ENCODE measurements at places on chromosomes 2 and 18.

- peak; percentile 86 for DNase-seq
Observed at GRCh38 chr2:197838036-197838435, 33.6 kb downstream of the PLCL1 start.

GRCh38 chr2:71510196-71510807, 56.9 kb downstream of the DYSF start:
- DNase-seq, result peak; percentile 74

- DNase-seq, result peak; percentile 34
Observed at GRCh38 chr18:58161659-58162058, 117.6 kb downstream of the NEDD4L start.

DNA sequence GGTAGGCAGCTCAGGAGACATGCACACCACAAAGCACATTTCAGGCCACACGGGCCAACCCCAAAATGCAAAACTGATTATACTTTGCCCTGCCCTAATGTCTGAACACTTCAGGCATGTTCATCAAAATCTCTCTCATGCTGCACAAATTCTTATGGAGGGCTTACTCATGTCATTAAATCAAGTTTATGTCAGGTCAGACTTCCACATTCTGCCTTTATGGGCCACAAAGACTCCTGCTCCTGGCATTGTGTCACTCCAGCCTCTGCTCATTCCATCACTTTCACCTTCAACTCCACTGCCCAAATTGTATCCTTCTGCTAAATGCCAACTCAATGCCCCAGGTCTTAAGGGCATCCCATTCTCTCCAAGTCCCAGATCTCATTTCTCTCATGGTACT, 9.2 kb downstream of the UXS1 start:
- no peak for DNase-seq

DNA sequence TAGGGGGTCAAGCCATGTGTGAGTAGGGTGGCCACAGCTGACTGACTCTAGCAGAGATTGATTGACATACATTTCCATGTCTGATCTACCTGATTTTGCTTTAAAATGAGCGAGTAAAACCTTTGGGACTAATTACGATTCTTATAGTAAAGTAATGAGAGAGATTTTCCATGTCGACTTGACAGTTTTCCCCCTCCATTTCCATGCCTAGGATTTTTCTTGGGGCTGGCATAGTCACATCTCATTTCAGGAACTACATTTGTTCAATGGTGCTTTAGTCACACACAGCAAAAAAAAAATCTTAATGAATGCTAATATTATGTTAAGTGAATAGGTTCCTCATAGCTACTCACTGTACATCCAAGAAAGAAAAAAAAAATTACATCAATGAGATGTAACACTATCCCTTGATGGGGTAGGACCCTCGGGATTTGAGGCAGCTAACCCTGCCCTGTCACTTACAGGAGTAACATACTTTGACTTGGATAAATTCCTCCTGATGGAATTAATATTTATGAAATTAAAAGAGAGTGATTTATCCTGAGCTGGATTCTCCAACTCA, 690.9 kb downstream of the TDRD15 start:
- DNase-seq, result no peak

GRCh38 chr2:45352506-45352905, 258.6 kb downstream of the SRBD1 start:
- no peak for DNase-seq

- no peak for DNase-seq
Observed at GRCh38 chr2:149732001-149732685, 144.6 kb upstream of the MMADHC start.

DNA sequence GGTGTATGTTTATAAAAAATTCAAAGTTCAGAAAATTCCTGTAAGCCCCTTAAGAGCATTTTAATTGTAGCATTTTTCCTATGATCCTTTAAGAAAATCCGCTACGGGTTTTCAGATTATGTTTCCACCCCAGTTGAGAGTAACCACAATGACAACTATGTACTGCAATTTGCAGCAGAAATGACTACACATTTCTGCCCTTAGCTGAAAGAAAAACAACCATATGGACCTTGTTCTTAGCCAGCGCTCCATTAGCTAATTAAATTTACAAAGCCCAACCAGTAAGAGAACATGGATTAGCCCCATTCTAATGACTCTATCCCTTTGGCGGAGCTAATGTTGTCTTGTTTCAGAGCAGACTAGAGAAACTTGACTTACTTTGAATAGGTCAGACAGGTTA, 247.6 kb downstream of the SLC8A1 start:
- DNase-seq, result no peak

DNA sequence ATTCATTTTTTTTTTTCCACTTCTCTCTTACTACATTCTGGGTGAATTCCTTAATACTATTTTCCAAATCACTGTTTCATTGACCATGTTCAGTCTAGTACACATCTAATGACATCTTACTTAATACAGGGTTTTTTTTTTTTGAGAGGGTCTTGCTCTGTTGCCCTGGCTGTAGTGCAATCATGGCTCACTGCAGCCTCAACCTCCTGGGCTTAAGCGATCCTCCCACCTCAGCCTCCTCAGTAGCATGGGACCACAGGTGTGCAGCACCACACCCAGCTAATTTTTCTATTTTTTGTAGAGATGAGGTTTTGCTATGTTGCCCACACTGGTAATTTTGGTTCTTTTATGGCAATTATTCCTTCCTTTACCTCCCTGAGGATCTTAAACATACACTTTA, 29.4 kb downstream of the FBXO11 start:
- DNase-seq, result no peak

DNA sequence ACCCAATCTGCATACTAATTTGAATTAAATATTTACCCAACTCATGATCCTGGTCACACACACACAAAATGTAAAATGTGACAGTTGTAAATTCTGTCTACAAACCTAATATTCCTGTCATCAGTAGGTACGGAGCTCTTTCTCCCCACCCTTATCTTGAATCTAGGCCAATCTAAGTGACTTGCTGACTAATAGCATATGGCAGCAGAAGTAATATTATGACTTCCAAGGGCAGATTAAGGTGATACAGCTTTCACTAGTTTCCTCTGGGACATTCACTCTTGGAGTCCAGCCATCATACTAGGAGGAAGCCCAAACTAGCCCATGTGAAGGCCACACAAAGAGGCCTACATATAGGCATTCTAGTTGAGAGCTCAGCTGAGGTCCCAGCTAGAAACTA, 89.4 kb downstream of the TMEM131 start:
- no peak for DNase-seq

DNA sequence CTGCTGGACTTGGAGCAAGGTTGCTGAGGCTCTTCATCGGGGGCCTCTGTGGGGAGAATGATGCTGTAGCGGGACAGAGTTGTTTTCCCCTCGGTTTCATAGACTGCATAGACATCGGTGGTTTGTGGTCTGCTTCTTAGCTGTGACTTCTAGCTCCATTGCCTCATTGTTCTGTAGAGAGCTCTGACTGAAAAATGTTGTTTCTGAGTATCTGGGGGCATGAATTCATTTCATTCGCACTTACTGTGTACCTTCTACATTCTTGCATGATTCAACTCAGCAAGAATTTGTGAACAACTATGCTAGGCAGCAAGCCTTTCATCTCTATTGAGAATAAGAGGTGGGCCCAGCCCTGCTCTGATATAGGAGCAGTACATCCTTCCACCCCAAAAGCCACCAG, 406.8 kb downstream of the NBAS start:
- no peak for DNase-seq

DNA sequence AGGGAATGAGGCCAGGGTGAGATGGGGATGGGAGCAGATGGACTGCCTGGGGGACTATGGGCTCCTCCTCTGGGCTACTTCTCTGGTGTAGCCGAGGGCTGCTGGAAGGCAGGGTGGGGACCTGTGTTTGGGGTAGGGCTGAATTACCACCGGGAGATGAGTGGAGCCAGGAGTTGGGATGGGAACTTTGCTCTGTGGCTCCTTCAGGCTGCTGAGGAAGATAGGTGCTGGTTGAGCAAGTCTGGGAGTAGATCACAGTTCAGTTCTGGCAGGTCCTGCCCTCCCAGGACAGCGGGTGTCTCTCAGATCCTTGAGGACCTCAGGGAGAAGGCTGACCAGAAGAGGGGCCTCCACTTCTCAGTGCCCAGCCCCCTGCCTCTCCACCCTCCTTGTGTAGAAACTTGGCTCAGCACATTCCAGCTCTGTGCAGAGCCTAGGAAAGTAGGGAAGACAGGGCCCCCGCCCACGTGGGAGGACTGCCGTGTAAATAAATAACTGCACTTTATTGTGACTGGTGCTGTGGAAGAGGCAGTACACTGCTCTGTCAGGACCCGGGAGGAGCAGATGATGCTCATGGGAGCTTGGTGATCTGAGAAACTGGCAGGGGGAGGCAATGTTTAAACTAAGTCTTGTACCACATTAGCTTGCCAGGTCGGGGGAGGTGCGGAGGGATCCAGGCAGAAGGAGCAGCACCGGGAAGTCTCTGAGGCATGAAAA, 15.3 kb downstream of the TET3 start:
- DNase-seq, result no peak

DNA sequence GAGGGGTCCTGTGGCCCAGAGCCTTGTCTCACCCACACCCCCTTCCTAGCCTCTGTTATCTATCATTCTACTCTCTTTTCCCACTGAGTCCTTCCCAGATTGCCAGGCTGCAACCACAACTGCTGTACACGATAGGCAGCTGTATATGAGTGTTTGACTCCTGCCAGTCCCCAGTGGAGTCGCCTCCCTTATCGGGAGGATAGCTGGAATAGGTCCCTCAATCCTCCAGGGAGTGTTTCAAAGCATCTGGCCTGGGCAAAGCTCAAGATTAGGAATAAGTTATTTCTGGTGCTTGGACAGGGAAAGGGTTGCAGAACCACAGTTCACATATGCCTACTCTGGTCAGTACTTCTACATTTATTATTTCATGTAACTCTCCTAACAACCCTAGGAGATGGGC, 4.8 kb downstream of the MSGN1 start:
- no peak for DNase-seq

DNA sequence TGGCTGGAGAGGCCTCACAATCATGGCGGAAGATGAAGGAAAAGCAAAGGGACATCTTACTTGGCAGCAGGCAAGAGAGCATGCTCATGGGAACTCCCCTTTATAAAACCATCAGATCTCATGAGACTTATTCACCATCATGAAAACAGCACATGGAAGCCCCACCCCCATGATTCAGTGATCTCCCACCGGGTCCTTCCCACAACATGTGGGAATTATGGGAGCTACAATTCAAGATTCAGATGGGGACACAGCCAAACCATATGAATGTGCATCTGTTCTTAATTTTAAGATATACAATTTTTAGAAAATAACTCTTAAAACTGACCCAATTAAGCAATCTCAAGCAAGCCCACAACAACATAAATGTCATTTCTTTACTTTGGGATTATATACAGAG, 12.6 kb downstream of the C18orf63 start:
- DNase-seq, result no peak

DNA sequence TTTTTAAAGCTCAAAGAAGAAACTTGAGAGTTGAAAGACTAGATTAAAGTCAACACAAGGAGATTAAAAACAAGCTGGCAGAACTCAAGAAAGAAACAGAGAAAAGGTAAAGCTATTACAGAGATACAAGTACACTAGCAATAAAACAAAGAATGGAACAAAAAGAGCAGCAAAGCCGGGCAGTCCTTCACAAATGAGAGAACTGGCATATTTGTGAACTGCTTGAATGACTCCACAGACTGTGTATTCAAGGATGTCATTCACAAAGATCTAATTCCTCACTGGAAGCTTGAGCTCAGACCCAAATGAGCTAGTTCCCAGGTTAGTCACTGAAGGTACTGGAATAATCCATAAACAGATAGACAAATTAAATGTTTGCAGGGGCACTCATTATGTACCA, 318.0 kb downstream of the MYCN start:
- DNase-seq, result no peak

DNA sequence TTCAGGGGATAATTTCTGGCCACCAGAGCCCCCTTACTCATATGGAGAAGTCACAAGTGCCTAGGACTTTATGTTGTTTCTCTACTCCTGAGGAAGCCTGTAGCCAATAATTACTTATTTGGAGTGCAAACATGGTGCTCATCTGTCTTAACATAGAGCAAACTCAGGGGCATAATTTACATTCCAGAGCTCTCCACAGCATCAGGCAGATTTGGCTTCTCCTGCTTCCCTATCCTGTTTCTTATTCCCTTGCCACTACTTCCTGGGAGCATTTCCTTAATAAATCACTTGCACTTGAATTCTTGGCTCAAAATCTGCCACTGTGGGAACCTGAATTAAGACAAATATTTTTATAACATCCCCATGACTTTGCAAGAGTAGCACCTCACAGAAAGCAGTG, 960.9 kb downstream of the SOCS6 start:
- no peak for DNase-seq

- DNase-seq, result no peak
Observed at GRCh38 chr18:79598633-79599175, 80.9 kb upstream of the CTDP1 start.

DNA sequence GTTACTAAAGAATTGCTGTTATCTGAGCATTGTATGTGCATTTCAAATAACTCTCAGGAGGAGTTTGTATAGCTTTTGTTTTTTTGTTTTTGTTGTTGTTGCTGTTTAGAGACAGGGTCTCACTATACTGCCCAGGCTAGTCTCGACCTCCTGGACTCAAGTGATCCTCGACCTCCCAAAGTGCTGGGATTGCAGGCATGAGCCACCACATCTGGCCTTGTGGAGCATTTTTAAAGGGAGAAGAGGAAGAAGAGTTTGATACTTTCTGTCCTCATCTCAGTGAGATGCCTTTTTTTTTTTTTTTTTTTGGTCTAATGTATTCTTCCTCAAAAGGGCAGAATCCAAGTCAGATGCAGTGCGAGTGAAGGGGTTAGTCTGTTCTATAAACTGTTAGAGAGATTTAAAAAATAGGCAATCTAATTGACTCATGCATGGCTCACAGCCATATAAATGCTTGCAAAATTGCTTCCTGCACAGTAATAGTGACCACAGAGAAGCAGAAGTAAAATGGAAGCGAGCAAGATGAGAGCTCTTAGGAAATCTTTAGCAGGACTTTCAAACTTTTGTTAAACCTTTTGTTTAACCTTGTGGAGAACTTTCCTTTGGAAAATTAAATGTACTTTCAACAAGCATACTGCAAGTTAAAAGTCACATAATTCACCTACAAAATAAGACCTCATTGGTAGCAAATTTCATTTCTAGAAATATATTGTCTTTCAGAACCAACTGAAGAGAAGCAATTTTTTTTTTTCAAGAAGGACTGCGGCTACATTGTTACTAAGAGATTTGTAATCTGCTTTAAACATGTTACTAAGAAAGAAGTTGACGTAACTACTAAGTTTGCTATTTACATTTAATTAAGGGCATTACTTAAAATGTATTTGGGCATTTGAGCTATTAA, 52.3 kb upstream of the ROCK1 start:
- no peak for DNase-seq

- no peak for DNase-seq
Observed at GRCh38 chr18:37717098-37717497, 151.5 kb upstream of the CELF4 start.

DNA sequence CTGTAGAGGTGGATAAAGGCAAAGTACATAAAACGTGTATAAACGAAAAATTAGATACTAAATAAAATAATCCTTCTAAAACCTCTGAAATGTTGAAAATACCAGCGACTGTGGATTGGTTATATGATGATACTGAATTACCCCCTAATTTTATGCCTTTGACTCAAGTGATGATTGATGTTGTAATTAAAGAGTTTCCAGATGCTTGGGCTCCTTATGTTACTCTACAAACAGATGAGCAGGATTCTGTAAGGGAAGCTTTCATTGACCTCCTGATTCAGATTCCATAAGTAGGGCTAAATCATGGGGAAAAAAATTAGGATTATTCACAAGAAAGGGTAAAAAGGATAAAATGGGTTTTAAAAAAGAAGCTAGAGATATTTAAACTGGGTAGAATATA, 418.2 kb upstream of the SLC39A10 start:
- no peak for DNase-seq

GRCh38 chr2:65681503-65681902, 249.1 kb upstream of the SPRED2 start:
- no peak for DNase-seq

GRCh38 chr18:37341016-37341415, 224.6 kb downstream of the CELF4 start:
- DNase-seq, result no peak

Measured in RPMI8226 (cell line).